GM18507 (cell line): ENCODE measurements at places on chromosomes 5 and 9.

- DNase-seq: no peak
Measured at GRCh38 chr9:128149951-128150593, 819 bp downstream of the LCN2 start.

DNA sequence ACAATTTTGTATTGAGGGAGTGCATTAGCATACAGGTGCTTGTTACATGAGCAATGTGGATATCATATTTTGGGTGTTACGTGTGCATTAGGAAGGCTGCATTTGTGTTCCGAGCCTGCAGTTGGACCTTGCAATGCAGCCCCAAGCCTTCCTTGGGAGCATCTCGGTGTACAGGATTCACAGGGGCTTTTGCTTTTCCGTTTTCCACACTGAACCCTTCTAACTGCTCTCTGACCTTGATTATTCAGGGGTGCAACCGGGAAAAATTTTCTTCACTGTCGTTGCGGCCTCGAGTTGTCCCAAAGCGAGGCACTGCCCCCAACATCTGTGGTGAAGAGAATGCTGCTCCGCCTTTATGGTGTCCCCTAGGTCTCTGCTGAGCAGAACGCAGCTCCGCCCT is 80.1 kb upstream of the PLEKHG4B start:
- no peak for DNase-seq

GRCh38 chr5:4348919-4349318 is 753.3 kb downstream of the IRX1 start:
- no peak for DNase-seq

GRCh38 chr9:22238809-22239684 is 207.6 kb upstream of the DMRTA1 start:
- no peak for DNase-seq

GRCh38 chr5:107329850-107330249 is 340.9 kb downstream of the EFNA5 start:
- DNase-seq: no peak

DNA sequence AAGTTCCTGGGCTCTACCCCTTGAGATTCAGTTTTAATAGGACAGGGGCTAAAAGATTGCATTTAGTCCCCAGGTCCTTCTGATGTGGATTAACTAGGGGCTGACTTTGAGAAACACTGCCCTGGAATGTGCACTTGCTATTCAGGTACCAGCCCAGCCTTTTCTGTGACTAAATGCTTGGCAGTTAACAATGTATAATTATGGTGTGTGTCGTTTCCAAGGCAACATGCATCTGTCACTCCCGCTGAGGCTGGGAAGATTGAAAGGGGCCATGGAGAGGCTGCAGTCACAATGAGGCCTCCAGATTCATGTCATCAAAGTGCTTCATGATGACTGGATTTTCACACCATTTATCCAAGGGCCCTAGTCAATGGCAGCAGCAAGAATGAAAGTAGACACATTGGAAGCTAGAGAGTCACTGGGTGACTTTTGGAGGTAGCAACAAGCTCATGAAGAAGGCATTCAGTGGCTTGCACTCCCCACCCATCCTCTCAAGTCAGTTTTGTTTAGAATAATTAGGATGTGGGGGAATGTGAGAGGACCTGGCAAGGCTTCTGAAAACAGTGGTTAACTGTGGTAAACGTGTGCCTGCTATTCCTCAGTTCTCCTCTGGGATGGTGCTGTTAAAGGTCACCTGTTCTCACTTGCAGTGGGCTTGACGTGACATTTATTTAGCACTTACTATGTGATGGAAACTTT is 28.3 kb downstream of the RAI14 start:
- DNase-seq: no peak

- DNase-seq: no peak
Measured at GRCh38 chr9:12798066-12798770, 23.4 kb downstream of the LURAP1L start.
